ENCODE measurements at places on chromosomes 7 and 10. TPM values are rescaled to one million over a fixed set of nuclear protein-coding genes. Genes with fewer than 3 reads are reported as not detected.

GRCh38 chr7:110568932-110569331, 522.0 kb upstream of the LRRN3 start:
- DNase-seq: no peak

FANK1 gene
- polyA plus RNA-seq: 7.9 TPM

DNA sequence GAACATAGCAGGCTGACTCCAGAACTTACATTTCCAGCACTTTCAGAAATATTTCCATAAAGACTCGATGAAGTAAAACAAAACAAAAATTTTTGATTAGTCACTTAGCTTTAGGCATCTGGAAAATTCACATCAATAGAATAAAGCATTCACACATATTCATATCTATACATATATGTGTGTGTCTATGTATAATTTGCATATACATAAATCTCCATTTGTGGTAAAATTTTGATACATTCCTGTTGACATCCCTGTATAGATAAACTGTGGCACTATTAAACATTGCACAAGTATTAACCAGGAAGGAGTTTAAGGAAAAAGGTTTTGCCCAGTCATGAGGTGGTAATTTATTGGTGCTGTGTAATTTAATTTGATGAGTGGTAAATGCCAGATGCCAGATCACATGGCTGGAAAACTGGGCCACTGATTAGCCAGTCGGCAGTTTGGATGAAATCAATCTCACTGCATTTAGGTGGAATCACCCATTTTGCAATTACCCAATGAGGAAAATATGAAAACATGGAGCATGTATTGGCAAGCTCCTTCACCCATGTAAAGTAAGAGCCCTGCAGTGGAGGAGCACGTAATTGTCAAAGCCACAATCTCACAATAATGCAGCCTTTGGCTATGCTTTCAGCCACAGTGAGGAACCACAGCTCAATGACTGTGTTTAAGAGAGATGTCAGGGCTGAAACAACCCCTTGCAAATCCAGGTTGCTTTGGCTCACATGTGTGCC, 294.6 kb downstream of the RNLS start:
- DNase-seq: no peak

DNA sequence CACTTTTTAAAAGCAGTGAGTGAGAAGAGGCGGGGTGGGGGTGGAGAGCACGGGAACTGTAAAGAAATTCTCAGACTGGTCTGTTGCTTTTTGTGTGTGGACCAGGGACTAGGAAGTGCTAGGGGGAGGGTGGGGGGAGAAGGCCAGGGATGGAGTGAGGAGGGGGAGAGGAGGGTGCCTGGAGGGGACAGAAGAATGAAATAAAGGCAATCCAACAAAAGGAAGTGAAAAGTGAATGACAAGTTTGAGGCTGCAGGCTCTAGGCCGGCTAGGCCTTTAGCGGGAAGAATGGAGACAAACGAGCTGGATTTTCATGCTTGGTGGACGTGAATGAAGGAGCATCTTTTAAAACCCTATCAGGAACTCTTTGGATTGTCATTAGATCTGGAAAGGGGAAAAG, 13.7 kb downstream of the NEUROG3 start:
- no peak for DNase-seq

DNA sequence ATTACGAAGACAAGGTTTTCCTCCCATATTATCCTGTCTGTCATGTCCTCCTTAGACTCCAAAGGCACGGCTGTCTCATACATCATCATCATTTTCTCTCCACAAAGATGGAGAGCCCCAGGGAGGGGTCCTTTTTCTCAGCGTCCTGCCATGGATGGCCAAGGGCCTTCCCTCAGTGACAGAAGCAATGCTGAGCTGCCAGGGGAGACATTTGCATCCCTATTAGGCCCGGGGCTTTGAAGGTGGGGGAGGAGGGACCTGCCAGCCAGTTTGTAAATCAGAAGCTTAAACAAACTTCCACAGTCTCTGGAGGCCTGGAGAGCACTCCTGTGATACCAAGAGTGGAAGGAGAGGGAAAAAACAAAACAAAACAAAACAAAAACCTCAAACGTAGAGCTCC, 112.4 kb upstream of the ADO start:
- DNase-seq: no peak

- DNase-seq: no peak
Measured at GRCh38 chr7:43454936-43455518, 127.9 kb upstream of the STK17A start.

GRCh38 chr10:110150981-110151380, 56.4 kb upstream of the MXI1 start:
- DNase-seq: no peak

DNA sequence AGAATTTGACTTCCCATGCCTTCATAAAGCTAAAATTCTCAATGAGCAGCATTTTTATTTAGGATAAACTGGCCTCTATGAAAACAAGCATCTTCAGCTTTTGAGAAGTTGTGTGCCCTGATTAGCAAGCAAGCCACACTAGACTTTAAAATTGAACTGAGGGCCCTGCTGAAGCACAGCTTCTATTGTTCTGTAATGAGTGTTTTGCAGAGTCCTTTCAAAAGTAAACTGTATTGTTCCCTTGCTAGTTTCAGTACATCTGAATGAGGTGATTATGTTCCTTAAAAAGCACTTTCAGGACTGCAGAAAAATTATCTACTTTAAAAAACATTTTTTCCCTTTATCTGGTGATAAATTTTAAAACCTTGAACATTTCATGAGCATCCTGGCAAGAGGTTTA, 113.3 kb upstream of the PRPS1L1 start:
- DNase-seq: no peak

GRCh38 chr10:86310291-86310690, 56.3 kb downstream of the GRID1 start:
- peak; percentile 35 for DNase-seq

DNA sequence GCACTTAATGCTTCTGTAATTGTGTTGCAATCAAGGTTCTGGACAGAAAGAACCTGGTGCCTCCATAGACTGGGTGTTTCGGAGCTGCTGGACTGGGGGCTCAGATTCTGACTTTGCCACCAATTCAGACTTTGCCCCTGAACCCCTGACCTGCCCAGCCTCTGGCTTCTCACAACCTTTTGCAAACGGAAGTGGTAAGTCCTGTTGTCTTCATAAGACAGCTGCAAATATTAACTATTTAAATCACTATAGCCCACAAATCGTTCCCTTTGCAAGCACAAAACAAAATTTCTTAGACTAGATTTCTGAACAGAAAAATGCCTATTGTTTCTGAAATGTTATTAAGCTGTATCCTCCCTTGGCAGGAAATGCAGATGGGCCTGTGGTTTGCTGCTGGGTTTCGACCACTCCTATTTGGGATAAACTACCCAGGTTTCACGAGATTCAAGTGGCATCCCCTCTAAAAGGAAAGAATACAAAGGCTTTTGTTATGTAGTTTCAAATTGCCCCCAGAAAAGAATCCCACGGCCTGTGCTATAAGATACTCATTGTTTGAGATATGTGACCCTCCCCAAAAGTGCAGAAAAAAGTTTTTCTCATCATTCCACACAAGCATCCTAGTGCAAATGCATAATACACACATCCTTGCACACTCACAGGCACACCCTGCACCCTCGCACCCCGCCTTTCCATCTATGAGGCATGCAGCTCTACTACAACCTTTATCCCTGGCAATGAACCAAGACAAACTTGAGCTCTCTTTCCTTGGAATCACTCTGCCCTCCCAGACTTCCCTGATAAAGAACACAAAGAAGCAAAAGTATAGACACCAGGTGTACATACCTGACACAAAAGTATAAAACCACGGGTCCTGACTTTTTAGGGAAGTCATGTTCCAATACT, 209.1 kb downstream of the PRPF18 start:
- DNase-seq: no peak

GRCh38 chr10:19892270-19892669, 76.0 kb downstream of the PLXDC2 start:
- no peak for DNase-seq

- no peak for DNase-seq
Measured at GRCh38 chr10:128178302-128178958, 52.2 kb upstream of the MKI67 start.

GRCh38 chr10:74079028-74079935, 71.3 kb downstream of the AP3M1 start:
- no peak for DNase-seq

MYOF gene
- 36.3 TPM for polyA plus RNA-seq

SPDYE18 gene
- not detected for polyA plus RNA-seq

- no peak for DNase-seq
Measured at GRCh38 chr7:146346096-146346495, 229.5 kb downstream of the CNTNAP2 start.

DNA sequence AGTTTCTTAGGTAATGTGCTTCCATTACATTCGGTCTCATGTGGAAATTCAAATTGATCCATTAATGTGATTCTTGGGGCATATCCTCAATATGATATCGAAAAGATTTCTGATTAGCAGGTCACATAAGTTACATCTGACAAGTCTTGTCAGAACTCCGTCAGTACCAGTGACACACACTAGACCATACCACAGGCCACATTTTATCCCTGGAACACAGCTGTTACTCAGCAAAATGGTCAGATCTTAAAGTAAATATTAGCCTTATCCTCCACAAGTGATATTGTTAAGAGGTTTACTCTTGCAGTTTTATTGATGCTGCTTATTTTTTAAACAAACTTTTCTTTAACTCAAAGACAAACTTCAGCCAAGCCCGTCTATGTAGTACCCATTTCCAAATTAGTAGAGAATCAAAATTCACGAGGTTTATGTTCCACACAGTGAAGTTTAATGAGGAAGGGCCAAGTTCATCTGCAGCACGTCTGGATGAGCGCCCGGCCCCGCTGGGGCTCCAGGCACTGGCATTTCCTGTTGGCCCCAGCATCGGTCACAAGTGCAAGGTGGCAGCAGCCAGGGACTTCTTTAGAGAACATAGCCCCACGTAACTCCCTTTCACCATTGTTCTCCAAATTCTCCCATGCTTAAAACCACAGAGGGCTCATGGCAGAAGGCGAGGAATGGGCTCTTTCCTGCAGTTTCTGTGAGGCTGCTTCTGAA, 132.2 kb downstream of the VIPR2 start:
- peak; percentile 93 for DNase-seq

DNA sequence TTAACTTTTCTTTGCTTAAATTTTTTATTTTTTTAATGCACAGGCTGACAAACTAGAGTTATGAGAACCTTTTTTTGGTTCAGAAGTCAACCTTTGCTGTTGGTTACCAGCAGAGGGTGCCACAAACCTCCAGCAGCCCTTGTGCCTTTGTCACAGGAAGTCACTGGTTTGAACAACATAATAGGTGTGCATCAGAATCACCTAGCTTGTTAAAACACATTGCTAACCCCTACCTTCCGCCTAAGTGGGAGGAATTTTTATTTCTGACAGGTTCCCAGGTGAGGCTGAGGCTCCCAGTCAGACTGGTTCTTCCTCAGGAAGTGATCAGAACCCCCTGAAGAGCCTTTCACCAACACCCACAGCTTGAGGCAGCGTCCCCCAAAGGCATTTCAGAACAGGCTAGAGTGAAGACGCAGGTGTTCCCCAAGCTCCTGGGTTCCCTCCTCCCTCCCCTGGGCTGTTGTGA, 22.6 kb upstream of the VDAC2 start:
- DNase-seq: no peak

AGMO gene
- 0.42 TPM for polyA plus RNA-seq

- DNase-seq: no peak
Measured at GRCh38 chr7:38374507-38374906, 101.1 kb upstream of the TARP start.

COL17A1 gene
- 24.0 TPM for polyA plus RNA-seq

FZD1 gene
- 3.4 TPM for polyA plus RNA-seq

GRCh38 chr7:82018226-82018625, 248.4 kb upstream of the HGF start:
- DNase-seq: no peak

ADCYAP1R1 gene
- polyA plus RNA-seq: 2.1 TPM

RBP4 gene
- 4.2 TPM for polyA plus RNA-seq

SLC26A5 gene
- polyA plus RNA-seq: 0.04 TPM

OR2A12 gene
- not detected for polyA plus RNA-seq

Measured in sigmoid colon (tissue), 7 donors.